ENCODE measurements at places on chromosomes 16 and 17.

GRCh38 chr16:65666132-65666941 lies 544.5 kb upstream of the CDH11 start:
- no peak for DNase-seq

DNA sequence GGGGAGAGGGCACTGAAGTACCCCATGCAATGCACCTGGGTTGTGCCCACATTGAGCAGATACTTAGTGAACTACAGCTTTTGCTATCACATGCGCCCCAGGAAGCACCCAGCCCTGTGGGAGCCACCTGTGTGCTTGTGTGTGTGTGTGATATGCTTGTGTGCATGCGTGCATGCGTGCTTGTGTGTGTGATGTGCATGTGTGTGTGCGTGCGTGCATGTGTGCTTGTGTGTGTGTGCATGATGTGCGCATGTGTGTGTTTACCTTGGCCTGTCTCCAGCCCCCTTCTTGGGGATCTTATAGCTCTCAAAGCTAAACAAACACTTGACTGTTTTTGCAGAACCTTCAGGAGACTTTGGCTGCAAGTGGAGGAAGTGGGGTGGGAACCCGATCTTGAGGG lies 841 bp downstream of the C16orf89 start:
- DNase-seq: no peak

GRCh38 chr16:66300501-66300900 lies 66.0 kb upstream of the CDH5 start:
- no peak for DNase-seq

GRCh38 chr16:30947859-30948666 lies 805 bp upstream of the ORAI3 start:
- no peak for DNase-seq

DNA sequence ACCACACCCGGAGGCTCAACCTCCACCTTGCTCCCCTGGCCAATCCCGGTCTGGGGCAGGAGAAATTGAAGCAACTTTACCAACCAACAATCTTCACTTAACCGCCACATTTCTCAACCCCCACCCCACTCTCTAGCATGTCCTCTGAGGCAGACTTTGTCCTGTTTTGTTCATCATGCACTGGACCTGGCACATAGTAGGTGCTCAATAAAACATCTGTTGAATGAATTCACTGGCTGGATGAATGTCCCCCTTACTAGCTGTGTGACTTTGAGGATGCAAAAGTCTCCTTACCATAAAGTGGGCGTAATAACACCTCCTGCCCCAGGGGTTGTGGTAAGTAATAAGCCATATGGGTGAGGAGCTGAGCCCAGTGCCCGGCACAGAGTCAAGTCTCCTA lies 5.8 kb downstream of the SPPL2C start:
- no peak for DNase-seq

Data from stimulated activated CD4-positive, alpha-beta T cell treated with anti-CD3 and anti-CD28 coated beads, Interleukin-4, amount 100 ng/mL, for 1 hour (primary cell).